Activated B cell treated with CpG ODN at 0.5 μM for 24 hours (primary cell): ENCODE measurements at places on chromosomes 1 and 21. TPM values are rescaled to one million over a fixed set of nuclear protein-coding genes. Genes with fewer than 3 reads are reported as not detected.

The AADACL3 gene
- total RNA-seq, result not detected in 2 replicates

The DISP1 gene
- 4.5 and 5.1 TPM in 2 replicates for total RNA-seq

- DNase-seq, result no peak
Measured at GRCh38 chr1:41925712-41926111, 7.0 kb upstream of the HIVEP3 start.

GRCh38 chr21:45224189-45224938 lies 63.3 kb downstream of the POFUT2 start:
- no peak for DNase-seq

DNA sequence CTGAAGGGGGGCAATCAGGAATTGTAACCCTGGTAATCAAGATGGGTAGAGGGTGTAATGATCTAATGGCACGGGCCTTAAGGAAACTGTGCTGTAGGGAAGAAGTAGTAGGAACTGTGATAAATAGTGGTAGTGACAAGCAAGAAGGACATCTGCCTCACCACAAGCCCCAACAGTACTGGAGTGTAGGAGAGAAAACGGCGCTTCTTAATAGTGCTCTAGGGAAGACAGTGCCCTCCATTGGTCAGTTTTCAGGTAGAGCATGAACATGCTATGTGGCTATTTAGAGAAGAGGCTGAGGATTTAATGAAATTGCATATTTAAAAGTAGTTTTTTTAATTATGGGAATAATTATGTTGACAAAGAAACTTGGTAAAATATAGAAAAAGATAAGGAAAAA lies 32.2 kb downstream of the SLC30A7 start:
- DNase-seq, result no peak
